CD4-positive, alpha-beta T cell treated with Interleukin-4 for 1 hour (primary cell): ENCODE measurements at places on chromosomes 5 and 9.

- DNase-seq = no peak
These were observed 53.1 kb upstream of the DAB2IP start for GRCh38 chr9:121598167-121598964.

GRCh38 chr5:157167214-157167621, 1.2 kb upstream of the GARIN3 start:
- DNase-seq = peak; percentile 28

DNA sequence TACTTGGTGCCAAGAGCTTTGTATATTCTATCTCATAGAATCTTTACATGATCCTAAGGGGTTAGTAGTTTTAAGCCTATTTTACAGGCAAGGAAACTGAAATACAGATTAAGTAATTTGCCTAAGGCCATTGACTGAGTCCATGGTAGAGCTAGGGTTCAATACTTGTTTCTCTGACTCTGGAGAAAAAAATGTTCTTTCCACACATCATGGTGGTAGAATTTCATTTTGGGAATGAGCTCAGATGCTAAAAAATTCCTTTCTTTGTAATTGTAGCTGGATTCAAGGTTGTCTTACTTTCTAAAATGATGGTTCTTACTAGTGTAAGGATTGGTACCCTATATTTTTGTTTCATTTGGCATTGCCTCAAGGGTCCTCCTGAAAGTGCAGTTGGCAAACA, 86.0 kb downstream of the ANKRD55 start:
- no peak for DNase-seq

DNA sequence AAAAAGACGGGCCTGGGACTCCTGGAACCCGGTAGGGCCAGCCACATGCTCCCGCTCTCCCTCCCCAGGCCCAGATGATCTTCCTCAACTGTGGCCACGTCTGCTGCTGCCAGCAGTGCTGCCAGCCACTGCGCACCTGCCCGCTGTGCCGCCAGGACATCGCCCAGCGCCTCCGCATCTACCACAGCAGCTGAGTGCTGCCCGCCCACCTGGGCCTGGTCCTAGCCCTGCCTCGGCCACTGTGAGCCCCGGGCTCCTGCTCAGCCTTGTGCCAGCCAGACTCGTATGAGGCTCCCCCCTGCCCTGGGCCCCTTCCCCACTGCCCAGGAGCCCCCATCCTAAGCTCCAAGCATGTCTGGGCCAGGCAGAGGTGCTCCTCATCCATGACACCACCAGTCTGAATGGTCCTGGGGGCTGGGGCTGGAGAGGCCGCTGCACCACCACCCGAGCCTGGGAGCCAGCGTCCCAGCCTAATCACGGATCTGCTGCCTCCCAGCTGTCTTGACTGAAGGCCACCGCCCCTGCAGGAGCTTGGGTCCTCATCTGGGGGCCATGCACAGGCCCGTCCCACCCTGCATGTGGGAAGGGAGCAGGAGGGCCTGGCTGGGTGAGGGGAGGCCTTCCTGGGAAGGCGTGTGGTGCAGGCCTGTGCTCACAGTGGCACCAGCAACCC, 51.5 kb downstream of the LRSAM1 start:
- no peak for DNase-seq

GRCh38 chr9:126056312-126057021, 270.2 kb upstream of the MVB12B start:
- DNase-seq = no peak

DNA sequence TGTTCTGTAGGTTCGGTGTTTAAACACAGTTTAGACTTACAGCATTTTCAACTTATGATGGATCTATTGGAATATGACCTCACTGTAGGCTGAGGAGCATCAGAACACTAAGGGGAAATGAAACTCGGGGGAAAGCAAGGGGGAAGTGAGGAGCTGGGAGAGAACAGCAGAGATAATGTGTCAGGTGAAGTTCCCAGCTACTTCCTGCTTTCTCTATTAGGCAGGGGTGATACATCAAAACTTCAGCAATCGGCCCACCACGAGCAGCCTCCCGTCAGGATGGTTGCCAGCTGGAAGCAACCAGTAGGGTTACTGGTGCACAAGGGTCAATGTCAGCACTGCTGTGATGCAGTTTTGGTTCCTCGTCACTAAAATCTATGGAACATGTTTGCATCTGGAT, 34.3 kb downstream of the FAT2 start:
- DNase-seq = peak; percentile 43

DNA sequence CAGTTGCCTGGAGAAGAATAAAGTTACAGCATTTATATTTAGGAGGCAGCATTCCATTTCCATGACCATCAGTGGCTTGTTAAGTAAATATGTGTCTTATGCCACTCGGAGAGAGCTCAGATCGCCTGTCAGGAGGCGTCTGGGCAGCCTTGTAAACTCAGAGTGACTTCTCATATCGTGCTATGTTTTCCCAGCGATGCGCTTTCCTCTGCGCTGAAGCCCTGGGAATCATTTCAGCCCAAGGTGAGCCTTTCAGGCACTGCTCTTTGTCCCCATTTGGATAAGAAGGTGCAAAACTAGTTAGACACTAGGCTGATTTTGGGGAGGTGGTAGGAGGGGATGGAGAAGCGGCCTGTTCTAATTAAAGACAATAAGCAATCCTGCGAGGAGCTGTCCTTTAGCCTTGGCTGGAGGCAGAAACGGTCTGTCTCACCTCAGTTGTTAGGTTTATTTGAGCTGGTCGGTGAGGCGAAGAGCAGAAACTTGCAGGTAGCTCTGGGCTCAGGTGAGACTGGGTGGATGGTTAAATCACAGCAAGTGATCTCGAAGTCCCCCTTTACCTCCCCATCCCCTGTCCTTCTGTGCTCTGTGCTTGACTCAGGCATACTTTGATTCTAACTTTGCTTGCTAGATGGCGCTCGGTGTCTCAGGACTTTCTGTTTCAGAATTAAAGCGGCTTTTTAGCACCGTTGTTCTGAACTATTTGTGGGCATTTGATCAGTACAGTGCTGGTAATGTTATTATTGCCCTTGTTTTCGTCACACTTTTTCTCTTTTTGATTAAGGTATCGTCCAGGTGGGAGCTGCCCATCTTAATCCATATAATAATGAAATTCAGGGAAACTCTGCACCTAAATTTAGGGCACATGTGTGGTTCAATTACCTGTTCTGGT, 24.6 kb downstream of the NR2F1 start:
- DNase-seq = peak; percentile 27

DNA sequence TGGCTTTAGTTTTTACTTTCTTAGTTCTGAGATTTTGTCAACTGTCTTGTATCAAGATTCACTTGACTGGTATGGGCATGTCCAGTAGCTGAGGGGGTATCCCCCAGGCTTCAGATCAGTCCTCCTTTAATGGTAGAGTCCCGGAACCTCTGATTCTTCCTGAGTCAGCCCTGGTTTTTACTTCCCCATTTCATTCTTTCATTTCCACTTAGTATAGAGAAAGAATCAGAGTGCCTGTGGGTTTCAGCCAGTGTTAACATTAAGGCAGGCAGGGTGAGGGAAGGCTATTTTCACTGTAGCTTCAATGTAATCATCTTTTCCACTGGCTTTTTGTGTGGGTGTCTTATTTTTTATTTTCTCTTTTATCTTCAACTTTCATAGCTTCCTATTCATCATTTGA, 8.3 kb upstream of the COMMD10 start:
- DNase-seq = no peak

DNA sequence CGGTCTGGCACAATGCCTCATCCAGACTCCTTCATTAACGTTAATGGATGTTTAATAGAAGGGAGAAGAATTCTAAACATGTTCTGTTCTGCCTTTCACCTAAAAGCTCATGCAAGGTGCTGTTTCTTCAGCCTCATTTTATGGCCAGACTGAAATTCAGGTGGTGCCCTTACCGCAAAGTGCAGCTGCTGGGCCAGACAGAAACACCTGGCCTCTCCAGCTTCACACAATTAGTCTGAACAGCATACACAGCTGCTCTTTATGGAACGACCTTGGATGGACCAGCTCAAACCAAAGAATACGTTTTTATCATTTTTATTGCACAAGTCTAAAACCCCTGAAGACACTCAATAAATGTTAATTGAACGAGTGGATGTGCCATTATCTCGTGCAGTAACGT, 4.6 kb downstream of the SNCAIP start:
- DNase-seq = no peak

DNA sequence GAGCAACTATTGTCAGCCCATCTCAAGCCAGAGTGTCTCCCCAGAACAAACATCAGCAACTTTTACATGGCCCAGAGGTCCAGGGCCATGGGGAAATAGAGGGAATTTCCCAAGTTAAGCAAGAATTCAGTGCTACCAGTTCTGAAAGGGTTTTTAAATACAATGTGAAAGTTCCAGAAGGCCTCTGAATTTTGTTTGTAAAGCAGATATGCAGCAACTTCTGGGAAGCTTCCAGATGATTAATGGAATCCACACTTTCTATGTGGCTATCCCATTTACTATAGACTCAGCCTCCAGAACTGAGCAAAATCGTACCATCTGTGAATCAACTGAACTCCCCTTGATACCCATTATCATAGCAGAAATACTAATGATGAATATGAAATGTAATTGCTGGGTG, 93.8 kb downstream of the FEM1C start:
- no peak for DNase-seq

GRCh38 chr5:133297293-133297692, 245.5 kb downstream of the HSPA4 start:
- DNase-seq = no peak

DNA sequence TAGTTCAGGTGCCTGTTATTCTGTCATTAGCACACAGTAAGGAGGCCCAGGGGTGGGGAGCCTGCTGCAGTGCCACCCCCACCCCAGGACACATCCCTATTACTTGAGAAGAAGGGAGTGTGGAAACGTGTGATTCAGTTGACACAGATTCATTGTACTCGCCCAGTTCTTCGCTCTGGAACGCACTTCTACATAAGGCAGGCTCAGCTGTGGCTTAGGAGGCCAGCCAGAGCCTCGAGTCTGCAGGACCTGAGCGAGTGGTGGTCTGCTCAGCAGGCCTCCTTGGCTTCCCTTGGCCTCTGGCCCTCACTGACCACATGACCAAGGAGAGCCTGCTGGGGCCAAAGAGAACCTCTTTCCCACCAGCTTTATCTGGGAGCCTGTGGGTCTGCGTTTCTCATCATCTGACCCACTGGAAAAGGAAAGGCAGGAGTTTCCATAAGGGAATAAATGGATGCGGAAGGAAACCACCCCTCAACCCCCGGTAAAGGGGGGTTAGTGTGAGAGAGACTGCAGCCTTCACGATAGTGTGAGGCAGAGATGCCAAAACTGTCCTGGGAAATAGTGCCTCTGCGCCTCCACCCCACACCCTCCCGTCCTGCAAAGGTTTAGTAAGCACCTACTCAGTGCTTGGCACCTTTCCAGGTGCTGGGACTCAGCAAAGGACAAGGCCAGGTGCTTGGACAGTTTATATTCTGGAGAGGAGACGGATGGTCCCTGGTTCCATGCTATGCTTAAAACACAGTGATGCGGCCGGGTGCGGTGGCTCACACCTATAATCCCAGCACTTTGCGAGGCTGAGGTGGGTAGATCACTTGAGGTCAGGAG, 73.7 kb downstream of the PPARGC1B start:
- DNase-seq = no peak

DNA sequence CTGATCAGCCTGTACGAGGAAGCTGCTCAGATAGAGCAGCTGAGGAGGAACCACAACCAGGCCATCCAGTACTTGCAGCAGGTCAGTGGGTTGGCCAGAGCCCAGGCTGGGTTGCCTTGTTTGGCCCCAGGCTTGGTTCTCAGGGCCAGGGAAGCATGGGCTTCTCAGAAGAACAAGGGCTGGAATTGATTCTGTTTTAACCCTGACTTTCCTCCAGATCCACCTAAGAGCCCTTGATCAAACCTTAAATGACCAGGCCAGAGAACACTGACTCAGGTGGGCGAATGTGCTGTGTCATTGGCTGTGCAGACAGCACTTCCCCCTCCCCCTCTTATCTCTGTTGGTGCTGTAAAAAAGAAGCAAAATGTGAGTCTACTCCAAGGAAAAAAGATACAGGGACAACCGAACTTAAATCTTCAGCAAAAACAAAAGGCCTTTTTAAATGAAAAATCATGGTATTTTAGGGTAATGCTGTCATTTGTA, 28.1 kb downstream of the TTC23L start:
- DNase-seq = no peak

DNA sequence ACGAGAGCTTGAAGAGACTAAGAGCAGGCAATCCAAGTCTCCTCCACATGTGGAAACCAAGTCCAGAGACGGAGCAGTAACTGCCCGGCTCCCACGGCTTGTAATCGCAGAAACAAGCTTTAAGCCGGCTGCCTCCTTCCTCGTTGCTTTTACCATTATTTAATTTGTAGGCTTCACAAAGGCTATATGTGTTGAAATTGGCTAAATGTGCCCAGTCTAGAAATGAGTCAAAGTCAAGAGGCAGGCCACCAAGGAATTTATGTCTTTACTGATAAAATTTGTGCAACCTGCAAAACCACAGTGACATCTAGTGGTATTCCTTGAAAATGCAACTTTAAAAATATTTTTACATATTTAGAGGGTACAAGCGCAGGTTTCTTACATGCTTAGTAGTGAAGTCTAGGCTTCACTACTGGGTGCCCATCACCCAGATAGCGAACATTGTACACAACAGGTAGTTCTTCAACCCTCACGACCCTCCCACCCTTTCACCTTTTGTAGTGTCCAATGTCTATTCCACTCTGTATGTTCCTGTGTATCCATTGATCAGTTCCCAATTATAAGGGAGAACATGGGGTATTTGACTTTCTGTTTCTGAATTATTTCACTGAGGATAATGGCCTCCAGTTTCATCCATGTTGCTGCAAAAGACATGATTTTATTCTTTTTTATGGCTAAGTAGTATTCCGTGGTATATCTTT, 33.5 kb upstream of the EBF1 start:
- no peak for DNase-seq

DNA sequence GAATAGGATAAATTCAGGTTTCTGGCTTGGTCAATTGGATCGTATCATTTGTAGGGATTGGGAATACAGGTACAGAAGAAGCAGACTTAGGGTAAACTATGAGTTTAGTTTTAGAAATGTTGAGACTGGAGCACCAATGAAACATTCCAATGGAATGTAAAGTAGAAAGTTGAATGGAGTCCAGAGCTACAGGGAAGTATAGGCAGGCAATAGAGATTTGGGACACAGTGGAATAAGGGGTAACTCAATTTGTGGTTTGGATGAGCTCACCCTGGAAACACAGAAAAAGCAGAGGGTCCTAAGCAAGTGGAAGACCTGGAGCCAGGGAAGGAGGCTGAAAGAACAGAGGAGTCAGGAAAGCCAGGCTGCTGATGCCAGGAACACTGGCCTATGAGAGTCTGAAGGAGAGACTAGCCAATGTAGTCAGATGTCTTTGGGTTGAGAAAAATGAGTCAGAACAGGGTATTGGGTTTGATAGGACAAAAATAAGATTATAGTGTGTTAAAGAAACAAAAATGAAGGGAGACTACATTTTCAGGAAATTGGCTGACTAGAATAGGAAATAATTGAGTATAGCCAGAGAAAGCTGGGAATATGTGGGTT, 72.8 kb downstream of the STARD4 start:
- DNase-seq = no peak
